HFF-Myc (cell line): ENCODE measurements at places on chromosomes 12 and 14.

GRCh38 chr12:4991373-4991772 is 52.3 kb upstream of the KCNA5 start:
- no peak for DNase-seq

GRCh38 chr12:6262211-6262610 is 48.3 kb upstream of the PLEKHG6 start:
- no peak for DNase-seq

GRCh38 chr12:1369938-1370500 is 224.4 kb downstream of the FBXL14 start:
- DNase-seq = no peak

DNA sequence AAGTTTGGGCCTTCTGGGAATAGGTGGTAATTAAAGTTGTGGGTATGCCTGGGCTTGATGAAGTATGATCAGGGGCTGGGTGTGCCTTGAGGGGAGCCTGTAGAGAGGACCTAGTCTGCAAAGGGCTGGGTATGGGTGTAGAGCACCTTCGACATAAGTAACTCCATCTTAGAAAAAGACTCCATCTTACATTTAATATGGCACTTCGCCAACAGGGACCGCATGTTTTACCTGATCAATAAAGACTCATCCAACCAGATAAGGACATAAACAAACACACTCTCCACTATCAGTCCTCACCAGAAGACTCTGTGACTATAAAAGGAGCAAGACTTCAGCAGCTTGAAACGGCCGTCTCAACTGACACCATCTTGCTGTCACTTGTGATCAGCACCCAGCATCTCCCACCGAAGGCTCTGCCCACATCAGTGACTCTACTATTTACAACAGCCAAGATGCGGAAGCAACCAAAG is 23.5 kb upstream of the GPR68 start:
- DNase-seq = no peak

- no peak for DNase-seq
Observed at GRCh38 chr14:29645117-29645516, 282.5 kb downstream of the PRKD1 start.

DNA sequence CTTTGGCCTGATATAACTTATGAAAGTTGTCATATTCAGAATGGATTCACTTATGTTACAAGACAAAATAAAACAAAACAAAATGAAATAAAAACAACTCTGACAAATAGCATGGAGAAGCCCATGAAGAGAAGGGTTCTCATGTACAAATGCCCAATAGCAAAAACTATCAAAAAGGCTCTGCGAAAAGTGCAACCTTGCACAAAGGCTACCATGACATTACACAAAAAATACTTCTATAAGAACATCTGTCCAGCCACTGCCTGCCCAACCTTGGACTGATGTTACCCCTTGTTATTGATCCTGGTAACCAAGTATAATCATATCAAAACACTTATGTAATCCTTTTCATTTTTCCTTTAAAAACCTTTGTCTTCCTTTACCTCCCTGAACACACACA is 213.0 kb downstream of the ATP23 start:
- no peak for DNase-seq

DNA sequence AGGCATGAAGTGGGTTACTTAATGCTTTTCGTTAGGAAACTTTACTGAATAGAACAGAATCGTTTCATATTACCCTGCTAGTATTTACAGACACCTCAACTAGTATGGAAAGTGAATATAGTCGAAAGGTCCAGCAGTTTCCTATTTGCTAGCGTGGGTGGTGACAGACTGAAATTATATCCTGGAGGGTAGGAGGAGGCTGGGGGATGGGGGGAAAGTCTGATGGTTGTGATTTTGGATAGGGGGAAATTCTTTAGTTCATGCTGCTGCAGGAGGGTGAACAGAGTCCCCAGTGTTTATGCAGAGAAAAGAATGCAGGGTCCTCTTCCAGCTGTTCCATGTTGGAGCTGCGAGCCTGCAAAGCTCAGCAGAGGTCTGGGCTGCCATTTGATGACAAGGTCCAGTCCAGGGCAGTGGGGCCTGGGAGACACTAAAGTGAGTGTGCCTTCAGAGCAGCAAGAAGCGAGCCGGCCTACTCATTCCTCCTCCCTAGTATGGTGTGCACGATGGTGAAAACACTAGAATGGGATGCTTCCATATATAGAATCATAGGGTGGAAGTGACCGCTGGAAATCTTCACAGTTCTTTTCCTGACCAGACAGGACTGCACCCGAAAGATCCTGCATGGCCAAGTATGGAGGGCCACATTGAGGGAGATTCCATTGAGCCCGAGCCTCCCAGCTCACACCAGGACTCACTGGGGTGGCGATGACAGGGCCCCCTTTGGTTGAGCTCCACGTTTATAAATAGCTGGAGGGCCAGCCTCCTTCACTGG is 2.1 kb downstream of the SAMD4A start:
- DNase-seq = no peak

GRCh38 chr12:72146495-72146894 is 125.7 kb upstream of the TRHDE start:
- DNase-seq = no peak

- DNase-seq = no peak
Observed at GRCh38 chr12:31323391-31324115, 2.4 kb downstream of the SINHCAF start.

GRCh38 chr12:29066011-29066588 is 83.0 kb upstream of the FAR2 start:
- peak; percentile 40 for DNase-seq

DNA sequence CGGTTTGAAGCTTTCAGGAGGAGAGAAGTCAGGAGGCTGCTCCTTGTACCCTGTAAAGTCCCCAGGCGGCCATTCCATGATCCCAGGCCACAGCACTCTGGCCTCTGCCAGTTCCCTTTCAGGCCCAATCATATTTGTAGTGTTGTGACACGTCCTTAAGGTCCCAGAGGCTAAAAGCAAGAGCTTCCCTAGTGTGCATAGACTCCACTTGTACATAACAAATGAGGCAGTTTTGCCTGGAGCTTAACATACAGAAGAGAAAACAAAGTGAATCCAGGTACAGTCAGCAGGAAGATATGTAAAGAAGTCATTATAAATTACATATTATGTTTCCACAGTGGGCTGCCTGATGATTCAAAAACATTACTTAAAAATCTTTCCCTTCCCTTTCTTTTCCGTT is 81.1 kb upstream of the RPH3A start:
- DNase-seq = no peak

DNA sequence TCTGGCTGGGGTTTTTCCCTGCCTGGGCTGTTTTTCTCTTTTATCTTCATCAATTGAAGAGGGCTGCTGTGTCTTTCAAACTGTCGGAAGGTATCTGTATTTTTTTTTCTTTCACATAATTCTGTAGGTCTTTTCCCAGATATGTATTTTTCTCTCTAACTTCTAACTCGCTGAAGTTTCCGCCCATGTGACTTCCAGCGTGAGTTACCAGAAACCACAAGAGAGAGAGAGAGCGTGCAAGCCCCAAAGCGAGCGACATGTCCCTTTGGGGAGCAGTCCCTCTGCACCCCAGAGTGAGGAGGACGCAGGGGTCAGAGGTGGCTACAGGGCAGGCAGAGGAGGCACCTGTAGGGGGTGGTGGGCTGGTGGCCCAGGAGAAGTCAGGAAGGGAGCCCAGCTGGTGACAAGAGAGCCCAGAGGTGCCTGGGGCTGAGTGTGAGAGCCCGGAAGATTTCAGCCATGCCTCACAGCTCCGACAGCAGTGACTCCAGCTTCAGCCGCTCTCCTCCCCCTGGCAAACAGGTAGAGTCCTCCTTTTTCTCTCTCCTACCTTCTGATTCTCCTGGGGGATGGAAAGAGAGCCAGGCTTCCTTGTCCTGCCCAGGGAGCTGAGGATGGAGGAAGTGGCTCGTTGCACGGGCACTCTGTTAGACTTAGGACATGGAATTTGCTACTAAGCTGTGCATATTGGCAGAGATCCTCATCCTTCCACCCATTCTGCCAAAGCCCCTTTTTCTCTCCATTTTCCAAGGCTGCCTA is at the start of gene BATF:
BATF (plus strand) TSS at position 246 of the 759 bp plus-strand sequence; CDS start at position 460, 214 bp downstream.
- DNase-seq = no peak

- no peak for DNase-seq
Observed at GRCh38 chr12:70244409-70244808, 1.2 kb downstream of the CNOT2 start.

DNA sequence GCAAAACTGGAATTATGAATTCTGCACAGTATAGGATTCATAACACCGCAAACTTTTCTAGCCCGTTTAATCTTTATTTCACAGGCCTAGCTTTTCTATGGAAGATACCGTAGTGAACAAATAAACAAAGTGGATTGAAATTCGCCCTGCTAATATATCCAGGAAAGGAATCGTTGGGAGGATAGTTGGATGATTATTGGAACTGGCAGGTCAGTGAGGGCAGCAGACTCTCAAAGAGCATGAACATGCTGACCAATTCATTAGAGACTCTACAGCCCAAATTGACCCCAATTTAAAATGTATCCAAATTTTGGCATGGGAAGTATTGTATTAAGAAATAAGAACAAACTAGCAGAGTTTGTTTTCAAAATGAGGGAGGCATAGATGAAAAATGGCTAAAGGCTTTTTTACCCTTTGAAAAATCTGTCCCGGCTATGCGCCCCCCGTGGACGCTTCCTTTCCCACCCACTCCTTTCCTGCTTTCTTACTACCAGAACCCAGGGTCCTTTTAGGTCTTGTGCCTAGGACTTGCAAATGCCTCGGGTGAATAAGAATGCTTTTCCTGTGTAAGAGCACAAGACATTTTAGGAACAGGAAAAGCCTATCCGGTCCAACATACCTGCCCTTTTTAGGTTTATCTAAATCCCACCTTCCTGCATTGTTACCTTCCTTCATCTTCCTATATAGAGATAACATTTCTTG is 84.6 kb upstream of the PTPRB start:
- DNase-seq = no peak

- DNase-seq = no peak
Observed at GRCh38 chr12:18888047-18888446, 150.1 kb downstream of the CAPZA3 start.

DNA sequence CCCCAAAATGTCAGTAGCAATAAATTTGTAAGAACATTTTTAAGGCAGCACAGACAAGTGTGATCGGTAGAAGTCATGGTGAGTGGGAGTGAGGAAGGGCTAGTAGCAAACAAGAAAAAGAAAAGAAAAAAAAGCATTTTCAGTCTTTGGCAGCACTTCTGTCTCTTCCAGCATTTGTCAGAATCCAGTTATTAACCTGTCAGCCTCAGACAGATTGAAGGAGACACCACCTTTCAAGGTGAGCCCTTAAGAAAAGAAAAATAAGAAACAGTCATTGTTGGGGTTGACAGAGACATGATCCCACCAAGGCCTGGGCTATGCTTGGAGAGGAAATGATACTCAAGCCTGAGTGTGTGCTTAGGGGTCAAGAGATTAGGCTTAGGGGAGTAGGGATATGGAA is 947.4 kb downstream of the NRXN3 start:
- no peak for DNase-seq

DNA sequence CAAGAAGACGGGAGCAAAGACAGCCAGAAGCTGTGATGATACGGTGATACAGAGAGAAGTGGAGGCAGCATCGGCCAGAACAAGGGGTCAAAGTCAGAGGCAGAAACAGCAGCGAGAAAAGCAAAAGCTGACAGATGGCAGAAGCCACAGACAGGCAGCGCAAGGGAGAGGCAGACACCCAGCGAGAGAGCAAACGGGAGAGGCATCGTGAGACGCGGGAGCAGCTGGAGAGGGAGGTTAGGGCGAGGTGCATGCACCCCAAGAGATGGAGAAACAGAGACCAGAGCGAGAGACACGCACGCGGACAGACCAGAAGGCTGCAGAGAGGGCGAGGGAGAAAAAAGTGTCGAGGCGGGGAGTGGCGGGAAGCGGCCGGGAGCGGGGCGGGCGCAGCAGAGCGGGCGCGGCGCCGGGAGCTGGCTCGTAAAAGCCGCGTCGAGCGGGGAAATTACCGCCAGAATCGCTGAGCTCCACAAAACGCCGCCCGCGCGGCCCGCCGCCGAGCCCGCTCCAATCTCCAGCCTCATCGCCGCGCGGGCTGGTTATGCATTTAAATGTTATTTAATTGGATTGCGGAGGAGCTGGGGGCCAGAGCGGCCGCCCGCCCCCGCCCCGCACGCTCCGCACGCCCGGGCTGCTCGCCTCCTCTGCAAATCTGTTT is 15.6 kb downstream of the SMUG1 start:
- no peak for DNase-seq

- peak; percentile 78 for DNase-seq
Observed at GRCh38 chr12:105253866-105254513, 18.0 kb upstream of the APPL2 start.

- DNase-seq = no peak
Observed at GRCh38 chr14:75484711-75485429, 37.4 kb upstream of the BATF start.

DNA sequence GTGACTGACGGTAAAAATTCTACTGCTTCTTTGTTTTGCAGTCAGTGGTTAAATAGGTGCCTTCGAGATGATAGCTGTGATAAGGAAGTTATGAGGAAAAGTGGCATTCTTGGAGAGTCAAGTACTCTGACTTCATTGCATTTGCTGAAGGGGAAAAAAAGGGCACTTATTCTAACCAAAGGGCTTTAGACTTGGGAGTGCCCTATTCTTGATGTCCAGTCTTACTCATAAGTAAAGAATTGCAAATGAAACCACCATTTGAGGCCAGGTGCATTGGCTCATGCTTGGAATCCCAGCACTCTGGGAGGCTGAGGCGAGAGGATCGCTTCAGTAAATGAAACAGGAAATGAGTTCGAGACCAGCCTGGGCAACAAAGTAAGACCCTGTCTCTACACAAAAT is 40.3 kb downstream of the BRAP start:
- DNase-seq = no peak

GRCh38 chr12:89092297-89092696 is 260.0 kb downstream of the DUSP6 start:
- DNase-seq = no peak

- no peak for DNase-seq
Observed at GRCh38 chr12:57183939-57184725, 32.5 kb upstream of the NXPH4 start.

GRCh38 chr12:116423094-116423493 is 136.1 kb upstream of the MAP1LC3B2 start:
- DNase-seq = no peak

DNA sequence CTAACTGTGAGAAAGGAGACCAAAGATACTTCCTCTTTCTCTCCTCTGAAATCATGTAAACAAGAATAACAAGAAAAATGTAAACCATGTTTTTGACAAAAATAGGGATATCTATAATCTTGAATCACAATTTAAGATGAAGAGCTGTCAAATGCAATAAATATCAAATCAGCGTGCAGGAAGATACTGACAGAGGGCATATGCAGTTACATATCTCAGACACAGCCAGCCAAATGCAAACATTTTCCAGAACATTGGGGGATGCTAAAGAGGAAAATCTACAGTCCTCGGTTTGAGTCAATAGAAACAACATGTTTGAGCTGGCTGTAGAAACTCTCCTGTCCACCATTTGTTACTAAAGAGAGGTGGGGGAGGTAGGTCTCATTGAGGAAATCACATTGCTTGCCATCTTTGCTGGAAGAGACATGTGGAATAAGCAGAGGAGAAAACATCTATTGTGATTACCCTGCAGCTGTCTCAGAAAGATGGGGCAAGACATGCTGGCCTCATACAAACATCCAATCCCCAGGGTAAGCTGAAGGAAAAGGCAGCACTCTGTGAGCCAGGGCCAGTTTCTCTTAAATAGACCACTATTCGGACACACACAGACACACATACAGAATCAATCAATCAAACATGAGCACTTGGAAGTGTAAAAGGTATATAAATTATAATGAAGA is 43.5 kb downstream of the CNTN1 start:
- DNase-seq = no peak

GRCh38 chr14:27145170-27145569 is 547.3 kb upstream of the NOVA1 start:
- DNase-seq = no peak

- no peak for DNase-seq
Observed at GRCh38 chr14:88840926-88841325, 16.5 kb downstream of the TTC8 start.

- DNase-seq = no peak
Observed at GRCh38 chr12:108239378-108239777, 99.7 kb downstream of the CMKLR1 start.
